ENCODE measurements at places on chromosomes 6 and 20. TPM values are rescaled to one million over a fixed set of nuclear protein-coding genes. Genes with fewer than 3 reads are reported as not detected.

Gene RAB22A
- 8.0 TPM for total RNA-seq

Gene MAP7
- 18.1 TPM for total RNA-seq

Gene MEI4
- total RNA-seq, result 0.10 TPM

Gene RPS21
- total RNA-seq, result 432 TPM

Gene CPXM1
- not detected for total RNA-seq

Gene HLA-DRB5
- 2.1 TPM for total RNA-seq

Gene RPS6KA2
- total RNA-seq, result 12.4 TPM

Gene GPR63
- total RNA-seq, result 0.05 TPM

Gene PSORS1C1
- not detected for total RNA-seq

Gene IMPG1
- total RNA-seq, result not detected

Gene HLA-DPB1
- 11.3 TPM for total RNA-seq

Gene OOEP
- total RNA-seq, result 0.18 TPM

Gene GLO1
- 36.7 TPM for total RNA-seq

Gene OLIG3
- total RNA-seq, result not detected

Gene MMUT
- 64.0 TPM for total RNA-seq

Gene COX7A2
- total RNA-seq, result 183 TPM

Gene ARFGEF3
- total RNA-seq, result 0.18 TPM

Gene CRISP2
- total RNA-seq, result not detected

Data from left lobe of liver (tissue), 2 donors.